ENCODE measurements at places on chromosomes 3 and 15. TPM values are rescaled to one million over a fixed set of nuclear protein-coding genes. Genes with fewer than 3 reads are reported as not detected.
A peak's percentile ranks its signal among the peaks of the same experiment; 100 is the strongest.

DNA sequence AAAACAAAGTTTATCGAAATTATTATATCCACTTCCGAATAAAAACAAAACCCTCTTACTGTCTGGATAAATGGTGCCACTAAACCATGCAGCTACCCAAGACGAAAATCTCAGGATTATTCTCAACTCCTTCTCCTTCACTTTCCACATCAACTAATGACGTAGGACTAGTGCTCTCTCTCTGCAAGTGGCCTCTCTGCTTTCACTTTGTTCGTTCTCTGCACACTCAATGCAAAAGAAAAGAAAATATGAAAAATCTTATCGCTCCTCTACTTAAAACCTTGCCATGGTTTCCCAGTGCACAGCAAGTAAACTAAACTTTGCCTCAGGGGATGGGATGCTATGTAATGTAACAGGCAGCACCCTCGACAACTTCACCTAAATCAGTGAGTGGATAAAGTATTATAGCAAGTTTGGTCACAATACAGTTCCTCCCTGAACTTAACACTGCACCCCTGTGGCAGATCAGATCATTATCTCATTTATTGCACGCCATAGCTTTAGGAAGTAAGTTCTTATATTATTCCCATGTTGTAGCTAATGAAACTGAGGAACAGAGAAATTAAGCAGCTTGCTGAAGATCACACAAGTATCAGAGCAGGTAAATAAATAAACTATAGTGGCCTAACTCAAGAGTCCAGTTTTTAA is 262.7 kb upstream of the GADL1 start:
- H3K4me1 ChIP-seq, result 0 out of 2 replicates have a peak, but pooled peaks cover 2% of the 10 kb centered on the region
- no peak for DNase-seq
- H3K27ac ChIP-seq, result no peak overlapping the region
- H3K4me3 ChIP-seq, result no peak overlapping the region

Gene STAC
- 0.36 TPM for total RNA-seq

Gene UPK1B
- 0.28 TPM for total RNA-seq

Gene PPARG
- 21.9 TPM for total RNA-seq

Gene FAIM
- 2.5 TPM for total RNA-seq

GRCh38 chr15:89776274-89777072 is at the start of gene MESP2:
Gene MESP2 (plus strand): TSS chr15:89776332. CDS start chr15:89776358, 26 bp downstream.
- no peaks in the 10 kb centered on the region for H3K36me3 ChIP-seq
- peak; percentile 65 for DNase-seq
- H3K4me1 ChIP-seq, result peaks cover 5% of the 10 kb centered on the region

- no peaks in the 10 kb centered on the region for H3K36me3 ChIP-seq
- no peak overlapping the region for H3K4me3 ChIP-seq
- peaks cover 1% of the 10 kb centered on the region for H3K4me1 ChIP-seq
- no peaks in the 10 kb centered on the region for H3K27me3 ChIP-seq
- no peak for DNase-seq
Observed at GRCh38 chr15:65772930-65773329, 19.2 kb downstream of the DENND4A start.

Gene ADAMTS7
- 0.83 TPM for total RNA-seq

DNA sequence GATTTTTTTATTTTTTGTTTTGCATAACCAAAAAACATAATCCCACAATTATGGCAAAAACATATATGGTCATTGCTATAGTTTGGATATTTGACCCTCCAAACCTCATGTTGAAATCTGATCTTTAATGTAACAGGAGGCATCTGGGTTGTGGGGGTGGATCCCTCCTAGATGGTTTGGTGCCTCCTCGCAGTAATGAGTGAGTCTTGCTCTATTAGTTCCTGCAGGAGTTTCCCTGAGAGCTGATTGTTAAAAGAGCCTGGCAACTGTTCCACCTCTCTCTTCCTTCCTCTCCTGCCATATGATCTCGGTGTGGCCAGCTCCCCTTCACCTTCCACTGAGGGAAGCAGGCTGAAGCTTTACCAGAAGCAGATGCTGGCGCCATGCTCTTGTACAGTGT is 33.2 kb upstream of the TRIM59 start:
- no peaks in the 10 kb centered on the region for H3K36me3 ChIP-seq
- H3K27ac ChIP-seq, result no peak overlapping the region
- no peaks in the 10 kb centered on the region for H3K27me3 ChIP-seq
- DNase-seq, result no peak
- no peak overlapping the region for H3K4me3 ChIP-seq

DNA sequence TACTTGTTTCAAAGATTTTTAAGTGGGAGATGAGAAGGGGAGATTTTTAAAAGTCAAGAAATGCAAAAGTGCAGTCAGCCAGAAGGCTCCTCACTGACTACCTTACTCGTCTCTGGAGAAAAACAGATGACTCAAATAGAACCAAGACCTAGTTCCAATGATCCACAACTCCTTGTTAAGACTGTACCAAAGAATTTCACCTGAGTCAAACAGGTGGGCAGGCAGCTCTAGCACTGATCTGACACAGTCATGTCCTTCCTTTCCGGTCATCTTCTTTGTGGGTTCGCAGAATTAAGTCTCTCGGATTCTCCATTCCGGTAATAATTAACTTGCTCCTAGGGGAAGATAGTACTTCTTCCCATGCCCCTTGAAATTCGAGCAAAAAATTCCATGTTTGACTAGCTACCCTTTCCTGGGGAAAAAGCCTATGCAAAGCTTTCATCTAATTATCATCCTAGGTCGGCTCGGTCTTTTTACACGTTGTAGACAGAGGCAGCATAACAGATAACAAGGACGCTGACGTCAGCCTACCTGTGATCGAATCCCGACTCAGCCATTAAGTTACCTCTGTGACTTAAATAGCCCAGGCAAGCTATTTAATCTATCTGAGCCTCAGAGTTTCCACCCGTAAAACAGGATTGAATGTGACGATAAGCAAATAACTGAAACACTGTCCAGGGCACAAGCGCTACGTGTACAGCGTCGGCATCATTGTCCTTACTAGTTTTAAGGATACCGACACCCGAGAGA is 758 bp downstream of the SELENOK start:
- no peaks in the 10 kb centered on the region for H3K27me3 ChIP-seq
- H3K27ac ChIP-seq, result peak overlapping the region; percentile 67
- DNase-seq, result peak; percentile 42
- H3K36me3 ChIP-seq, result peaks cover 4% of the 10 kb centered on the region
- H3K4me1 ChIP-seq, result peaks cover 2% of the 10 kb centered on the region

DNA sequence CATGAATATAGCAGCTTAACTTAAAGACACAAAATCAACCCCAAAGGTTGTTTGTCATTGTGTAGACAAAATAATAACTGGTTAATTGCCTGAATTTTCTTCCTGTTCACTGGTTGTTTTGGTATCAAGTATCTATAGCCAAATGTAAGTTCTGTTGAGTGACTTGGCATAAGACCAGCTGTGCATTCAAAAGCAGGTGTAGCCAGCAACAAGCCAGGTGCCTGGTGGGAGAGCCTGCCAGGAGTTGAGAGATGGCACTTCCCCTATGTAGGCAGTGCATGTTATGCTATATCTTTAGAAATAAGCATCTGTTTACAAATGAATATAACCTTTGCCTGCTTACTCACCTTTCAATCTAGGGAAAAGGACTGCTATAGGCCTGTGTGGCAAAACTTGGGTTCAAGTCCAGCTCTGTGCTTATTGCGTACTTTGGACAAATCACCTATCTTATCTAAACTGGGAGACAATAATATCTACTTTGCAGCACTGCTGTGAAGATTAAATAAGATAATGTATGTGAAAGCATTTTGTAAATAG is 84.9 kb upstream of the TBL1XR1 start:
- peaks cover 5% of the 10 kb centered on the region for H3K4me1 ChIP-seq
- H3K27me3 ChIP-seq, result no peaks in the 10 kb centered on the region
- H3K36me3 ChIP-seq, result no peaks in the 10 kb centered on the region
- no peak overlapping the region for H3K4me3 ChIP-seq
- no peak for DNase-seq

DNA sequence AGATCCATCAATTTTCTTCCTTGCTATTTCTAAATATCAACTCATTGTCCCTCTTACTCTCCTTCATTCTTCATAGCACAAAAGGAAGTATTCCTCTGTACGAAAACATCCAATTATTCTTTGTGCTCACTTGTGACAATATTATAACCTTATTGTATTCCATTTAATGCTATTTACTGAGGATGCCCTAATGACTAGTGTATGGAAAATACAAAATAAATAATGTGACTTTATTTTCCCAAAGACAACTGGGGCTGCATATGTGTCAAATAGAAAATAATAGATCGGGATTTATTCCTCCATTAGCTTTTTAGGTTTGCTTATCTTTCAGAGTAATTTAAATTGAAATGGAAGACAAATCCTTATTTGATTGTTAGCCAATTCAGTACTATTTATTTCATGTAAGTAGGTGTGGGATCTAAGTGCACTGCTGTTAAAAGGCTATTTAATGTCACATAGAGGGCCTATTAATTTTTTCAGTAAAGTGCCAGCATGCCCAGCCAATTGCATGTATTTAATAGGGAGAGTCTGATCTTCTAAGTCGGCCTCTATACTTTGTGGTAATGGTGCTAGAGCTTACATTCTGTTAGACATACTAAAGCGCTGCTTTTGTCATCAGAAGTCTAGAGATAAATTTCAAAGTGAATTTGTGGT is 329.8 kb downstream of the MCTP2 start:
- H3K4me3 ChIP-seq, result no peak overlapping the region
- H3K36me3 ChIP-seq, result no peaks in the 10 kb centered on the region
- H3K27me3 ChIP-seq, result no peaks in the 10 kb centered on the region
- H3K4me1 ChIP-seq, result no peaks in the 10 kb centered on the region
- no peak overlapping the region for H3K27ac ChIP-seq
- DNase-seq, result no peak

GRCh38 chr15:100833417-100834389 is 45.9 kb upstream of the ALDH1A3 start:
- H3K27ac ChIP-seq, result no peak overlapping the region
- no peak for DNase-seq
- no peaks in the 10 kb centered on the region for H3K36me3 ChIP-seq

Gene SI
- total RNA-seq, result not detected

GRCh38 chr3:83034806-83035703 is 1273.6 kb upstream of the GBE1 start:
- DNase-seq, result no peak
- H3K4me3 ChIP-seq, result no peak overlapping the region
- H3K27ac ChIP-seq, result no peak overlapping the region
- no peaks in the 10 kb centered on the region for H3K36me3 ChIP-seq

DNA sequence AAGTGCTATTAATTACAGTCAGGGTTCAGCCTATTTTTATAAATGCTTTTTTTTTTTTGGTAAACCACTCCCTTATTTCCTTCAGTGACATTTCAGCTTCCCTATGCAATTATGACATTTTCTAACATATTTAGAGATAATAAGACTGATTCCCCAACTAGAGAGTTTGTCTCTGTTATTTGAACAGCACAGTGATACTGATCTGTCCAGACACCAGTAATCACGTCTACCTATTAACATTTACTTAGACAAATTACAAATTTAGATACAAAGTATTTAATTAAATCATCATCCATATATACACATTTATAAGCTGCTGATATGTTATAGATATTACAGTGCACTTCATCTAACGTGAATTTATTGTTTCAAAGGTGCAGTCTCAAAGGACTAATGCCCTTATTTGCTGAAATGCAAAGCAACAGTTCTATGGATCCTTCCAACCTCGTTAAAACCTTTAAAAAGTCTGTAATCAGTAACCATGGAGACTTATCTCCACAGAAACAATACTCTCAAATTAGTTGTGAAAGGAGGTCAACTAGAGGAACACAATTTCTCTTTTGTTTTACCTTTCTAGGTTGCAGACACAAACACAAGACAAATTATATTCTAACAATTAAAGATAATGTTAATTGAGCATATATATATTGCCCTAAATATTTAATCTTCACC is 1531.1 kb downstream of the SI start:
- DNase-seq, result no peak
- no peak overlapping the region for H3K27ac ChIP-seq
- H3K4me1 ChIP-seq, result no peaks in the 10 kb centered on the region
- no peak overlapping the region for H3K4me3 ChIP-seq
- no peaks in the 10 kb centered on the region for H3K36me3 ChIP-seq

Gene IL17RE
- total RNA-seq, result 1.1 TPM

DNA sequence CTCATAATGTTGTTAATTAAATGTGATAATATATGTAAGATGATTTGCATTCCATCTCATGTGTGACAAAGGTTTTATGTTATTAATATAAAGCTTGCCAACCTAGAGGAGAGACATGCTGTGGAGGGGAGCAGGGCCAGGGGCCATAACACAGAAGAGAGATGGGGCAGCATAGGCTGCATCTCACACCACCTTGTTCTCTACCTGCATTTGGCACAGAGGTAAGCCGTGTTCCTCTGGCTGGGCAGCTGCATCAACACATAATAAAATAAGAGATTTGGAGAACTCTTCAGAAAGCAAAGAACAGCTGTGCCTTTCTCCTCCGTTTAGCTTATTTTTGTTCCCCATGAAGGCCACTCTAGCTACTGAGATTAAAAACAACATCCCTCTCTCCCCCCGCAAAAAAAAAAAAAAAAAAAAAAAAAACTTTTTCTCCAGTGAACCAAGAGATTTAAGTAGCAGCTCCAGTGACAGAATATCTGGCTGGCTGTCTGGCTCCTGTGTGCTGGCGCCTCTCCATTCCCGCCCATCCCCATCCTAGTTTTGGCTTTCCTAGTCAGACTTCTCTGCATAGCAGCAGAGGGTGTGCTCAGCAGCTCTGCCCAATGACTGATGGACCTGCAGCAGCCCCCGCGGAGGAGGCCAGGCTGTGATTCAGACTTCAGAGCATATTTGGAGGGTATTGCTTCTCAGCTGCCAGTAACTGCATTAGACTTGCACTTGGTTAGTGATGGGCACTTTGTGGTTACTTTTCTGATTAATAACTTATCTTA is 52.2 kb upstream of the STXBP5L start:
- no peak overlapping the region for H3K4me3 ChIP-seq
- no peaks in the 10 kb centered on the region for H3K4me1 ChIP-seq
- H3K36me3 ChIP-seq, result no peaks in the 10 kb centered on the region
- no peaks in the 10 kb centered on the region for H3K27me3 ChIP-seq
- H3K27ac ChIP-seq, result no peak overlapping the region

DNA sequence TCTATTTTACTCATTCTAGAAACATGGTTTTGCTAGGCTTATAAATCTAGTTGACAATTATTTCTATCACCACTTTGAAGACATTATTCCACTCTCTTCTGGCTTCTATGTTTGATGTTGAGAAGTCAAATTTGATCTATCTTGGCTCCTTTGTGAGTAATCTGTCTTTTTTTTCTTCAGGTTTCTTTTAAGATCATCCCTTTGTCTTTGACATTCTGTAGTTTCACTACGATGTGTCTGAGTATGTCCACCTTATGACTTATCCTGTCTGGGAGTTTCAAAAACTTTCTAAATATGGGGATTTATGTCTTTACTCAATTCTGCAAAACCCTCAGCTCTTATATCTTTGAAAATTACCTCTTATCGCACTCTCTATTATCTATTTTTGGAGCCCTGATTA is 41.0 kb upstream of the TMEM158 start:
- H3K4me3 ChIP-seq, result no peak overlapping the region
- H3K4me1 ChIP-seq, result no peaks in the 10 kb centered on the region
- H3K27ac ChIP-seq, result no peak overlapping the region
- no peaks in the 10 kb centered on the region for H3K27me3 ChIP-seq
- DNase-seq, result no peak

All from IMR-90 (cell line).